ENCODE measurements at places on chromosomes 6 and 20.

DNA sequence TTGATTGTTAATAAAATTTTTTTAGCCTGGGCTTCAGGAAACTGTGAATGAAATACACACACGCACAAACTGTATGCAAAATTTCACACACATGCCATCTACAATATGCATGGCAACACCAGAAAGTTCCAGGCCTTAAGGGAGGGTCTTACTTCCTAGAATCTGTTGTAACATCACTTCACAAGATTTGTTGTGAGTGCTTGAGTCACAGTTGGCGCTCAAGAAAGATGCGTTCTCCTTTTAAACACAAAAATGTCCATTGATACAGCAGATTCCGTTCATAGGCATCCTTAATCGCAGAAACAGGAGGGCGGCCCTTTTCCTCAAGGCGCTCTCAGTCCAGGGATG, 485 bp upstream of the RTF2 start:
- no peak for DNase-seq

GRCh38 chr6:132790450-132790849, 8.0 kb downstream of the SLC18B1 start:
- DNase-seq: no peak

- DNase-seq: no peak
These were observed 28.6 kb upstream of the EZR start for GRCh38 chr6:158847786-158848185.

DNA sequence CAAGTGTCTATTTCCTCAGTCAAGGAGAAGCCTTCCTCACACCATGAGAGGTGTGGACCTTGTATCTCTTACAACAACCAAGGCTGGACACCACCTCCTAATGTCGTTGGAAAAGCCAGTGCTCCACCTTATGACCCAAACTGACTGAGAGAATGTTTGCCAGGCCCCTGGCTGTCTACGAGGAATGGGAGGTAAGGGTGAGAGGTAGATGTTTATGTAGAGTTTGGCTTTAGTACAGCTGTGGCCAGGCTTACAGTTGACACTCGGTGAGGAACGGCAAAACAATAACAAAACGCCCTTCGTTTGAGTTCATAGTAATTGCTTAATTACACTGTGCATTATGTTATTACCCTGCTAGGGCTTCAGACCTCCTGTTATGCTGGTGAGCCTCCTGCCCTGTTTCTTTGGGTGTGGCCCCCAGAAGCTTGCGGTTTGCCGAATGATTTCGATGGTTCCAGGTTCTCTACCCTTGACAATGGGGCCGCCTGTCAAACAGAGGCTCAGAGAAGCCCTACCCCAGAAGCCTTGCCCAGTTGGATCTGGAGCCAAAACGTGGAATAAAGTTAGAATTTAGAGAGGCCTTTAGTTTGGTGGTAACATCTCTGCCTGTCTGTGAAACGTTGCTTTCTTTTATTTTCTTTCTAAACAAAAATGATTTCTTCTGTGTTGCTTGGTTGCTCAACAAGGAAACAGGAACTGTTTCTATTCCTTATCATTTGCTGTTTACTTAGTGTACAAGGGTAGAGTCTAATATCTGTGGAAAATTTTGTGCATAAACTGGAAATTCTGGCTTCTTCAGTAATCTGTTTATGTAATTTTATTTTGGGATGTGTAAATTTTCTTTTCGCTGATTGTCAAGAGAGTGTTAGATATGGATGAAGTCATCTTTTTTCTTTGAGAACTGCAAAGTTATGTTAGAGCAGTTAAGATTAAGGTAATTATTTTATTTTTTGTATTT, 60.4 kb upstream of the FOXQ1 start:
- DNase-seq: no peak

- no peak for DNase-seq
These were observed 4.5 kb upstream of the GPSM3 start for GRCh38 chr6:32196682-32197616.

DNA sequence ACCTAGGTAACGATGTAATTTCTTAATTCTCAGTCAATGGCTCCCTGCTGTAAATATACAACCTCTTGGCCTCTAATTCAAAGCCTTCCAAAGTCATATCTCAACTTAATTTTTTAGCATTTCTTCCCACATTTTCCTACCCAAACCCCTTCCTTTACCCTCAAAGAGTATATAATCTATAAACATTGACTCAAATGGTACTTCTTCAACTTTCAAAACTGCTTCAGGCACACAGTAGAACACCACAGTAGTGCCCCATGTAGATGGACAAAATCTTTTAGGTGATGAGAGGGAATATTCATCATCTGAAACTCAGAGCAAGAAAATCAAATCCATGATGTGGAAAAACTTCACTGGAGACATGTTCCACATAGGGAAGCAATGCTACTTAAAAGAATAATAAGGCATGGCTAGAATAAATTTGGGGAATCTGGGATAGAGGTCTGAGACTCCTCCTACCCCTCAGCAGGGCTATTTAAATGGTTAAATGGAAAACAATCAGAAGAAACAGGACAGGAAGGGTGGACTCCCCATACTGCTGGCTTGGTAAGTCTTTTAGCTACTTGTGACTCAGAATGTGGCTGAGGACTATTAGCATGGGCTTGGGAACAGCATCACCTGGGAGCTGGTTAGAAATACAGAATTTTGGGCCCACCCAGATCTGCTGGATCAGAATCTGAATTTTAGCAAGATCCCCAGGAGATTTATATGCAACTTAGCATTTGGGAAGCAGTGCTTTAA, 6.4 kb downstream of the SLC22A2 start:
- DNase-seq: no peak

DNA sequence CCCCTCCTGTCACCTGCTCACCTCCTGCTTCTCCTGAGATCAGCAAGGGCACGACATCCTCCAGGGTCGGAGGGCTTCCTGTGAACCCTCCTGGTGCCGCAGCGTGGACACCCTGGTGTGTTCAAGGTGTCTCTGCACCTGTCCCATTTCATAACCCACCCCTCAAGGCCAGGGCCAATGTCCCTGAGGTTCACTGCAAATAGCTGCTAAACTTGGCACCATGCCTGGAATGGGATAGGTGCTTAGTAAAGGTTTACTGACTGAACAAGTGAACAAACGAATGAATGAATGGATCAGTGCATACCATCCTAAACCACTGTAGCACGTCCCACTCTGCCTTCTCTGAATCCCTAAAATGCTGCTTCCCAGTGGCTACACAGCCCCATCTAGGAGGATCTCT, 35.0 kb downstream of the SIRPA start:
- no peak for DNase-seq

Measured in T-helper 1 cell (primary cell).